ENCODE measurements at places on chromosomes 4 and X.
A peak's percentile ranks its signal among the peaks of the same experiment; 100 is the strongest.

GRCh38 chr4:165096776-165097175 lies 15.9 kb downstream of the TMEM192 start:
- DNase-seq: no peak

GRCh38 chr4:152245680-152246079 lies 290.2 kb downstream of the FBXW7 start:
- DNase-seq: no peak

- peak; percentile 0 for DNase-seq
Observed at GRCh38 chrX:51144828-51145442, 187.7 kb upstream of the NUDT10 start.

DNA sequence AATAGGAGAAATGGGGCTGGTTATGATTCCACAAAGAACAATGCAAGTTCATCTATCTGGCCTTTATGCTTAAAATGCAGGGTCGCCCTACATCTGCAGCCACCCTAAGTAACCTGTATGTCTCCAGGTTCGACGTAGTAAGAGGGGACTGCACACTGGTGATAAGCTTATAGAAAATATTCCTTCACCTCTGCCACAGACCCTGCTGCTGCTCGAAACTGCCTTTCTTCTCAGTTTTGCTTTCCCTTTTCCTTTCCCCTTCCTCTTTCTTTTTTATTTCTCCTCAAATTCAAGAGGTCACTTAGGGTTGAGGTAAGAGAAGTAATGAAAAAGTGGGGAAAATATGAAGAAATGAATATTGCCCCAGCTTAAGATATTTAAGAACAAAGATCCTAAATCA lies 123.5 kb downstream of the DCHS2 start:
- no peak for DNase-seq

All from putamen (tissue), 1 donor.